ENCODE measurements at places on chromosomes 13 and 19.

DNA sequence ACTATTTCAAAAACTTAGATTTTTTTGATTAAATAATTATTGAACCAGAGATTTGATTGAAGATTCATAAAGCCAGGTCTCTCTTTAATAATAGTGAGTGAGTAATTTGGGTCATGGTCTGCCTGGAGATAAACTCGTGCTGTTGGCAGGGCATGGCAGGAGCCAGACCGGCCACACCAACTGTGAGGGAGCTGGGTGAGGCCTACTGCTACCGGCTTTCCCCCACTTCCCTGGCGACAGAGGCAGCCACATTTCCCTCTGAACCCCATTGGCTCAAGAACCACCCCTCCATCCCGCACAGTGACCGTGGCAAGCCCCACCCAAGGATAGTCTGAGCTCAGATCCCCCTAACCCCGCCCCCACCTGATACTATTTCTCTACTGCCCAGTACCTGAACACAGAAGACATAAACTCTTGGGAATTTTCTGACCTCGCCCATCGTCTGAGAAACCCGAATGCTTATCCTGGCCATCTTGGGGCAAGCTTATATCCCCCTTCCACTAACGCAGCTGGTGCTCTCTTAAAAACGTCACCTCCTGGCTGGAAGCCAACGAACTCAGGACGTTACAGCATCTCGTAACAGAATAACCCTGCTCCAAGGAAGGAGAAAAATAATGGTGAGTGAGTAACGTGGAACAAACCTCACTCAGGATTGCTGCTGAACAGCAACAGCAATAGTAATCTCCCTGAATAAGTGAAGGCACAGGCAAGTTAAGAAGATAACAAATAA, 627.6 kb upstream of the PCDH9 start:
- DNase-seq: no peak

GRCh38 chr19:50835785-50836542, 2.6 kb upstream of the KLK15 start:
- DNase-seq: peak; percentile 87

- no peak for DNase-seq
Measured at GRCh38 chr19:53824134-53824611, at the start of gene NLRP12. NLRP12 (minus strand) TSS chr19:53824314; CDS start chr19:53824174, 140 bp downstream.

DNA sequence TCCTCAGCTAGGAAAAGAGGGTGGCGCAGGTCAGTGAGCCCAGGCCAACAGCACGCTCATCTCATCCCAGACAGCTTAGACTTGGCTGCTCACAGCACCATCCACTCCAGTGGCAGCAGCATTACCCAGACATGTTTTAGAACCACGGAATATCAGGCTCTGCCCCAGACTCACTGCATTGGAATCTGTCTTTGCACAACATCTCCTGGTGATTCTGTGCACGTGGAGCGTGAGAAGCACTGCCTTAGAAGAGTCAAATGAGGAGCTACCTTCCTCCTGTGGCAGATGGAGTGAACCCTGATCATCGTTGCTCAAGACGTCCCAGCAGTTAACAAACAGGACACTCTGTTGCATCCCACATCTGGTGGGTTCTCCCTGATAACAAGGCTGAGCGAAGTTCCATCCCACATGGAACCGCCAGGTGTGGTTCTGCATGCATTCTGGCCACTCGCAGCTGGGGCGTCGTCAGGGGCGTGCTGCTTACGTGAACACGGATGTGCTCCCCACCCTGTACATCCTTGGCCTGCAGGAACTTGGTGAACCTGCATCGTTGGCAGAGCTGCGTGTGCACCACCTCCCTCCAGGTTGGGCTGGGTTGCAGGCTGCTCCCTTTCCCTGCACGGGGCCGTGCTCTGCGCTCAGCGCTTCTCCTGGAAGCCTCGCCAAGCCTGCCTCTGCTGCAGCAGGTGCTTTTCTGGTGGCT, 25.2 kb upstream of the ATP11A start:
- DNase-seq: no peak

DNA sequence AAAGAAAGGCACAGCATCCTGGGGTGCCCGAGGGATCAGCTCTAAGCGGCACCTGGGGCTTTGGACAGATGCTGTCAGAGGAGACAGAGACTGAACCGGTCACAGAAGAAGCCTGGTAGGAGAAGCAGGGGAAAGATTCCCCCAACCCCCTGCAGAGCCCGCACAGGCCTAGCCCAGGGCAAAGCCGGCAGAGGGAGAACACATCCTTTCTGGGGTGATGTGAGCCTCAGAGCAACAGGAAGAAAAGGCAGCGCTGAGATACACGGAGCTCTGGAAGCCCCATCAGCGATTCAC, 101.2 kb downstream of the CRYL1 start:
- DNase-seq: no peak

DNA sequence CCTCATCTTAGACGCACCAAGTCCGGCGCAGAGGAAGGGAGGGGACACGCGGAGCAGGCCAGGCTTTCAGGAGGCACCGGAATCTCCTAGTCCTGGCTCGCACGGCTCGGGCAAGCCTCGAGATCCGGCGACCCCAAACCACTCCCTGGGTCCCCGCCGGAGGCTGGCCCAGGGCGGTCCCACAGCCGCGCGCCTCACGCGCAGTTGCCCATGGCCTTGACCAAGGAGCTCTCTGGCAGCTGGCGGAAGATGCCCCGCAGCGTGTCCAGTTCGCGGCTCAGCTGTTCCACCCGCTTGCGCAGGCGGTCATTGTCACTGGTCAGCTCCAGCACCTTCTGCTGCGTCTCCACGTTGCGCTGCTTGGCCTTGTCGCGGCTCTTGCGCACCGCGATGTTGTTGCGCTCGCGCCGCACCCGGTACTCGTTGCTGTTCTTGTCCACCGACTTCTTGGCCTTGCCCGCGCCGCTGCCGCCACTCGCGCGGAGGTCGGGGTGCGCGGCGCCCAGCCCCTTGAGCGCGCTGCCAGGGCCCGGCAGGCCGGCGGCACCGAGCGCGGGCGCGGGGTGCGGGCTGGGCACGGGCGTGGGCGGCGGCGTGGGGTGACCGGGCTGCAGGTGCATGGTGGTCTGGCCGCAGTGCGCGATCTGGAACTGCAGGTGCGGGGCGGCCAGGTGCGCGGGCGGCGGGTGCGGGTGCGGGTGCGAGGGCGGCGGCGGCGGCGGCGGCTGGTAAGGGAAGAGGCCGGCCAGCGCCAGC, 1.0 kb downstream of the CEBPA start:
- DNase-seq: no peak

DNA sequence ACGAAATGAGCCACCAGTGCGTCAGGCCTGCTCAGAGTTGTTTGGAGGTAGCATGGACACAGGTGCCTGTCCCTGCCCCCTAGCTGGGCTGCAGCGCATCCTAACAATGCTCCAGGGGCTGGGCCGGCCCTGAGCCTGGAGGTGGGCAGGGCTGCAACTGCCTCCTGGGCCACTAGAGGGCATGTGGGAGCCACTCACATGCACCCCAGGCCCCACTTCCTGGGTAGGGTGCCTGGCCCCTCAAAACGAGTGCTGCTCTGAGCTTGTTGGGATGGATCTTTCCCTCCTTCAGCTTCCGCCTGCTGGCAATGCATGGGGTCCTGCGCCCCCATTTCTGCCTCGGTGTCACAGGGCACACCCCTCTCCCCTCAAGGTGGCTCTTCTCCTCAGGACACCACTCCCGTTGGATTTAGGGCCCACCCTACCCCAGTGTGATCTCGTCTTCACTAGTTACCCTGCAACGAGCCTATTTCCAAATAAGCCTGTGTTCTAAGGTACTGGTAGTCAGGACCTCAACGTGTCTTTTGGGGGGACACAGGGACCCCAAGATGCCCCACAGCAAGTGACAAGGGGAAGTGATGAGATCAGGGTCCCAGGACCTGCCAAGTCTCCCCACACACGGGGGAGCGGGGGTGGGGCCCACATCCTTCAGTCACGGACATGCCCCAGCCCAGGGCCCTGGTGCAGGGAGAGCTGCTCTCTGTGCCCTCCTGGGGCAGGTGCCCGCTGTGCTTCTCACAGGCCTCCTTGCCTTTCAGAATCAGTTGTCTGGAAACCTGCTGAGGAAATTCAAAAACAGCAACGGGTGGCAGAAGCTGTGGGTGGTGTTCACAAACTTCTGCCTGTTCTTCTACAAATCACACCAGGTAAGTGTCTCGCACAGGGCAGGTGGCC, 131.3 kb downstream of the STK24 start:
- peak; percentile 69 for DNase-seq

DNA sequence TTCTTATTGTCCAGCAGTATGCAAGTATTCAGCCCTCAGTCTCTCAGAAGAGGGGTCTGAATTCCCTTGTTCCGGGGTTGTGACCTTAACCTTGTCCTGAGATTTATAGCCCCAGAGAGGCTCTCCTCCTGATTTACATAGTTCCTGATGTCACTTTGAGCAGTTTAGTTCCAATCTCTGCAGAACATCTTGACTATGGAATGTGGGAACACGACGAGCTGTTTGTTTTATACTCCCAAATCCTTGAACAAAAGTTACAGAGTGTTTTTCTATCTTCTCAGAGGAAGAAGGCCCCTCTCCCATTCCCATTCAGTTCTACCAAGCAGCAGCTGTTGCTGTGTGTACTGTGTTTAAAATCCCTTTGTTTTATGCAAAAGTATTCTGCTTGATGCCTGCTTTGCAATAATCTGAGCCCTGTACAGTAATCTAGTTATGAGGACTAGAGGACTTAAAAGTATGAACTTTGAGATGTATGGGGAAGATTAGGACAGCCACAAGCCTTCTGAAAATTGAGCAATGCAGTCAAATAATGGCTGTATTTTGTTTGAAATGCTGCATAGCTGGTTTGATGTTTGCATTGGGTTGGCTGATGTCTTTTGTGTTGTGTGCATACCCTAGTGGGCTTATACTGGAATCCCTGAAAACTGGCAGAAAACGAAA, 74.7 kb downstream of the KL start:
- DNase-seq: no peak

DNA sequence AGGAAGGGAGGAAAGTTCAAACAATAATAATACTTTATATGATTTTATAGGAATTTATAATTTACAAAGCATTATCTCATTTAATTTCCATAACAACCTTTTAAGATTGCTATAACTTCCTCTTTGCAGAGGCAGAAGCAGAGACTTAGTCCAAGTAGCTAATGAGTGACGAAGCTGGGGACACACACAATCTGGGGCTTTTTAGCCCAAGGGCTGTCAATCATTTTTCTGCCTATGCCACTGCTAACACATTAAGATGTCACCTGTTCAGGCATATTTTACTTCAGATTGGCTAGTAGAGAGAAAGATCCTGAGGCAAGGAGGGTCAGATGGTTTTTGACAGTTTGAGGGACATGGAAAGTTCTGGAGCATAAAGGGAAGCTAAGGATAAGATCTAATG, 12.6 kb downstream of the SCEL start:
- no peak for DNase-seq

- peak; percentile 35 for DNase-seq
Measured at GRCh38 chr19:5058521-5059212, 89.8 kb downstream of the KDM4B start.

DNA sequence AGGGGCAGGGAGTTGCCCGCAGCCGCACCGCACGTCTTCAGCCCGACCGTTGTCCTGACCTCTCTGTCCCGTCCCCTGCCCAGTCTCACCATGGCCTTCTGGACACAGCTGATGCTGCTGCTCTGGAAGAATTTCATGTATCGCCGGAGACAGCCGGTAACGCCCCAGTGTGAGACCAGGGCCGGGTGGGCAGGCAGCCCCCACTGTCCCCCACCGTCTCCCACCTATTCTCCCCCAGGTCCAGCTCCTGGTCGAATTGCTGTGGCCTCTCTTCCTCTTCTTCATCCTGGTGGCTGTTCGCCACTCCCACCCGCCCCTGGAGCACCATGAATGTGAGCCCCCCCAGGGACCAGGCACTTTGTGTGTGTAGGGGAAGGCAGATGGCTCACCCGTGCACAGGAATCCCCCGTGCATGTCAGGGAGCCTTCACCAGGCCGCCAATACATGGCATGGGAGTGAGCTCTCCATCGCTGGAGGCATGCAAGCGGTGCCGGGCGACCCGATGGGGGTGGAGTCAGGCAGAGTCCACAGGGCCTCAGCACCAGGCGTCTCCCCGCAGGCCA, 1.4 kb downstream of the ABCA7 start:
- DNase-seq: no peak

DNA sequence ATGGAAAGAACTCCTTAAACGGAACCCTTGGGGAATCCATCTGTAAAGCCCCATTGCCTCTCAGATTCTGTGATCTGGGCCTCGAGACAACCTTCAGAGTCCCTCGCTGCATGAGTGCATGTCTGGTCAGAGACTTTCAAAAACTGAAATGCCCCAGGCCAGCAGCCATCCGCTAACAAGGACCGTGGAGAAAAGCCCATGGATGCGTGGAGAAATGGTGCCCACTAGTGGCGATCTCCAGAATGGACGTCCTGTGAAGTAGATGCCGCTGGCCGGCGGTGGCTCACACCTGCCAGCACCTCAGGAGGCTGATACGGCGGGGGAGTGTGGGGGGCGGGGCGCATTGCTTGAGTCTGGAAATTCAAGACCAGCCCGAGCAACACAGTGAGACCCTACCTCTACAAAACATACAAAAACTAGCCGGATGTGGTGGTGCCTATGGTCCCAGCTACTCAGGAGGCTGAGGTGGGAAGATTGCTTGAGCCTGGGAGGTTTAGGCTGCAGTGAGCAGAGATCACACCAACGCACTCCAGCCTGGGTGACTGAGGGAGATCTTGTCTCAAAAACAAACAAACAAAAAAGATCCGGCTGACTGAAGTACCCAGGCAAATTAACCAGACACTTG, 7.9 kb upstream of the CDC16 start:
- DNase-seq: peak; percentile 77

- DNase-seq: no peak
Measured at GRCh38 chr13:28607187-28607955, 51.6 kb upstream of the POMP start.

Measured in Daoy (cell line).